ENCODE measurements at places on chromosomes 2 and 18. TPM values are rescaled to one million over a fixed set of nuclear protein-coding genes. Genes with fewer than 3 reads are reported as not detected.

DNA sequence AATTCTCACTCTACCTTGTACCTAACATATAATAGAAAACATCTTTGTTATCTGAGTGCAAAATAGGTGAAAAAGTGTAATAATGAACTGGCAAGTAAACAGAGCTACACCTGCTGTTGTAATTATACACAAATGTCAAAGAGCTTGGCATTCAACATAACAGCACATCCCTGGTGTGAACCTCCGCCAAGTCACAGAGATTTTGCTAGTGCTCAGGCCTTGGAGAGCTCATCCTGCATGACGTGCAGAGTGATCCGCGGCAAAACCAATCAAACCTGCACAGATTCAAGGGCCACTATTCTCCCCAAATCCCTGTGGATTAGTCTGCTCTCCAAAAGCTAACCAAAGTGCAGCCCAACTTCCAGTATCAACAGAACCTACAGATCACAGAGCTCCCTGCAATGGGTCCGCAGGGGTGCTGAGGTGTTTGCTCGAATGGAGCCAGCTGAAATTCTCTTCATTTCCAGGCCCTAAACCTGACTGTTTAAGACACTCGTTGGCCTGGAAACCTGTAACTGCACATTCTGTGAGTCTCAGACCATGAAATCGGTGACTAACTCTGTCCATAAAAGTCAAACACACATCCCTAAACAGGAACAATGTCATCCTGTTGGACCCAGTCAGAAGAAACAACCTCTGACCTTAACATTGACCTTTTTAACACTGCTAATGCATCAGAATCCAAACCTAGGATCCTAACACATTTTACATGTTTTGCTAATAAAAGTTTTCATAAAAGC, 111.8 kb downstream of the EPB41L3 start:
- no peak for DNase-seq

GRCh38 chr2:158539176-158540005, 82.6 kb downstream of the PKP4 start:
- DNase-seq: no peak

Gene XIRP2
- total RNA-seq: not detected

Gene FHOD3
- 13.0 TPM for total RNA-seq

- DNase-seq: no peak
Measured at GRCh38 chr2:229660391-229660790, 54.0 kb downstream of the DNER start.

DNA sequence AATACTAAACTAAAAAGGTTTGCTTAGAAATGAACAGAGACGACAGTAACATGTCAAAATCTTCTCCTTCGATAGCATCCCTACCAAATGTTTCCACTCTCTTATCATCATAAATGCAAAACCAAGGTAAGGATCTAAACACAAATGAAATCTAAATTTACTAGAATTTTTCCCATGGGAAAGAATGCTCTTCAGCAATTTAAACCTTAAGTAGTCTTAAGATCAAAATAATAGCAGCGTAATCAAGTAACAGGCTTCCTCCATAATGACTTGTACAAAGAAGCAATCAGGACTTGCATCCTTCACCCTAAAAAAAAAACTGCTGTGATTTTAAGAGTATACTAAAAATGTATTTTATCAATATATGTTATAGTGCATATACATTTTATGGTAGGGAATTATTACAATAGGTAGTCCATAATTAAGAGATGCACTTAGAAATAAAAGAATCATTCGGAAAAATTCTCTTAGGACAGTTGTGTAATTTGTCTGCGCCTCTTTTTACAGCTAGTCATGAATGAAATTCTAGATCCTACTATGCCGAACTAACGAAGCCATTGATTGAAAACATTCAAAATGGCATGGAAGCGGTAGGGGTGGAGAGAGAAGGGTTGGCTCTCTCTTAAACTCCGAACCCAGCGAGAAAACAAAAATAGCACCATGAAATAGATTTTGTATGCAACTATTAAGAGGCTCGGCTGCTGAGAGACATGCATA, 1.3 kb downstream of the PGAP1 start:
- DNase-seq: peak; percentile 22

GRCh38 chr2:37337620-37338280, 6.7 kb upstream of the QPCT start:
- no peak for DNase-seq

Gene GAL3ST2
- 0.36 TPM for total RNA-seq

DNA sequence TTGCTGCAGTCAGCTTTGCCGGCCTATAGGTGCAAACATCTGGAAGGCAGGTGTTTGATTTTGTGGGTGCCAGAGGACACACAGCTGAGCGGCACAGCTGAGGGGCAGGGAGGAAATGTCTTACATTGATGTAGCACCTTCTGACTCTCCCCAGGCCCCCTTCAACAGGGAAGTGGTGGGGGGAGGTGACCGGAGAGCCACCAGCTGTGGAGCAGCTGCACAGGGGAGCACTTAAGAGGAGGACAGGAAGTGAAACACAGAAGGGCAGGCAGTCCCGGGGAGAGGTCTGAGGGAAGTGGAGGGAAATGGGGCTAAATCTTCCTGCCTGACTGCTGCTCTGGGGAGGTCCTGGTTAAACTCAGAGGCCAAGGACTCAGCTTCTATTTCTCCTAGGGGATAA, 409.1 kb downstream of the TNS1 start:
- no peak for DNase-seq

Gene ESPNL
- total RNA-seq: 9.8 TPM

DNA sequence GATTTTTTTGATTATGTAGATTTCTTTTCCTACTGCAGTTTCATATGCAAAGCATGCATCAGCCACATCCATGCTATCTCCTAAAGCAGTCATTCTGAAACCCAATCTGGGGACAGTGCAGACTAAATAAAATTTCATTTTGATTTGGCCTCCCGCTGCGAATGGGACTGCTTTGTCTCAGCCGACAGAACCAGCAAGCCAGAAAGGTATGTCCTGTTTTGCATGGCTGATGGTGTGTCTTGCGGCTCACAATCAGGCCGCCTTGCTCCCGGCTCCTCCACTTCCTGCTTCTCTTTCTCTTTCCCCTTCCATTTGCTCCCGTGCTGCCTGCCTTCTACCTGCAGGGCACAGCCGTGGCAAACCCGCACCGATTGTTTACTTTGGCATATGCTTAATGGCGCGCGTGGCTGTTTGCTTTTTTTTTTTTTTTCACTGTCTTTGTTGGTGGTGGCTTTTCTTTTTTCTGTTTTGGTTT, 419.6 kb upstream of the POU3F3 start:
- no peak for DNase-seq

GRCh38 chr2:27082773-27083409, 3.7 kb upstream of the KHK start:
- DNase-seq: no peak

GRCh38 chr2:27095745-27096651, 9.4 kb downstream of the KHK start:
- peak; percentile 99 for DNase-seq

Gene CCDC150
- total RNA-seq: 8.5 TPM

DNA sequence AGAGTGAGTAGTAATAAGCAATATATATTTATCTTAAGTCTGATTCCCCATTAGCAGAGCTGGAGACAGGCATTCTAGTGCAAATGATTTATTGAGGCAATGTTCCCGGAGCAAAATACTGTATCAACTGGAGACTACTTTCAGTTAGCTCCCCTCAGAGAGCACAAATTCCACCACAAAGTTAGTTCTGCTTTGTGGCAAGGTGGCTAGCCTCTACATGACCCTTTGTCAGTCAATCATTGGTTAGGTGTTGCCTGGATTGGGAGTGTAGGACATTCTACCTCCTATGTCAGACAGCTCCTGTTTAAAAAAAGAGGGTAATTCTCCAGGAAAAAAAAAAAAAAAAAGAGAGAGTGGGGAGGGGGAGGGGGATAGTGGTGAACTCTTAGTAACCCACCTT, 402.2 kb downstream of the NR4A2 start:
- DNase-seq: no peak

- DNase-seq: no peak
Measured at GRCh38 chr2:229416116-229416694, 145.1 kb upstream of the PID1 start.

Gene GREB1
- 1.1 TPM for total RNA-seq

- DNase-seq: no peak
Measured at GRCh38 chr2:176405477-176405876, 136.2 kb downstream of the MTX2 start.

GRCh38 chr2:28652217-28652616, 99.4 kb upstream of the PPP1CB start:
- no peak for DNase-seq

- no peak for DNase-seq
Measured at GRCh38 chr2:14313341-14313740, 319.2 kb upstream of the LRATD1 start.

GRCh38 chr2:28626891-28627421, 124.7 kb upstream of the PPP1CB start:
- no peak for DNase-seq

DNA sequence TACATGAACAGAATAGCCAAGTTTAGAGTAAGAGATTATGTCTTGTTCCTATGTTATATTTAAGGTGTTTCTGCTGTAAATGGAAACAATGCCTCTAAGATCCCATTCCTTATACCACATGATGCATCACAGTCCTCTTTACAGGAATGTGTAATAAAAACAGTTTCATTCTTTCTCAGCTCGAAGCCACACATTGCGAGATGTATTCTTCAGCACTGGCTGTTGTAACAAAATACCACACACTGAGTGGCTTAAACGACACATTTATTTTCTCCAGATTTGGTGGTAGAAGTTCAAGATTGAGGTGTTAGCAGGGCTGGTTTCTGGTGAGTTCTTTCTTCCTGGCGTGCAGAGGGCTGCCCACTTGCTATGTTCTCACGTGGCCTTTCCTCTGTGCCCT, 246.2 kb downstream of the SOCS6 start:
- no peak for DNase-seq

DNA sequence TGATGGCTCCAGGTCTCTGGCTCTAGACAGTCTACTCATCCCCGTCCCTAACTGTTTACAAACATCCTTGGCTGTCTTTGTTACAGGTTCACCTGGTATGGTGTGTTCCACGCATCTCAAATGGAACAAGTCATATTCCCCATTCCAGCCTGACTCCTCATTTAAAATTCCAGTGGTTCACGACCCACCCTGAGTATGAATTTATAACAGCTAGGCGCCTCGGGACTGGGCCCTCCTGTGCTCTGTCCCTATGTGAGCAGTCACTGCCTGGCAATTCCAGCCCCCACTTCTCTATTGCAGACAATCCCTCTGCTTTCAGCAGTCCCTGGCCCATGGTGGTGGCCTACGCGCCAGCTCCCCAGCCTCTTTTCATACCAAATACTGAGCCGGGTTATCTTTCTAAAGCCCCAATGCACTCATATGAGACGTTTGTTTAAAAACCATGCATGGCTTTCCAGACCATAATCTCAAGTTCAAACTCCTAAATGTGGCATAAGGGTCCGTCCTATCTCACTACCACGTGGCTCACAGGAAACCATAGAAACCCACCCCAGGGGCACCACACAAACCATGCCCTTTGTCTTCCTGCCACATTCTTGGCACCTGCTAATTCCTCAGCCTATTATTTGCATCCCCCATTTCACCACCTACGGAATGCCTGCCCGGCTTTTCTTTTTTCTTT, 1.6 kb downstream of the SERPINB8 start:
- DNase-seq: no peak

DNA sequence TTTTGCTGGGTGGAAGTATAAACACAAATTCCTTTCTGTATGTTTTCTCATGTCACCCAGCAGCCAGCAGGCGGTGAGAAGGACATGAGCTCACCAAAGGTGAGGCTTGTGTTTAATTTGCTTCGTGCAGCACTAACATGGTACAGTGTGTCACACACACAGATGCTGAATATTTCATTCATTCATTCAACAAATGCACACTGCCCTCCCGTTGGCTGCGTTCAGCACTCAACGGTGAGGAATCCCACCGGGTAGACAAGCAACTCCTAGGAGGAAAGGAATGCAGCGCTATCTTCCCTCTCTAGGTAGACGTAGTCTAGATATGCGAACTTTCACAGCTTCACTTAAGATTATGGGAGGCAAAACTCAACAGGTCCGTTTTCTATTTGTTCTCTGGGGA, 85.1 kb downstream of the LONRF2 start:
- DNase-seq: no peak

GRCh38 chr2:30323499-30323898, 92.2 kb downstream of the LBH start:
- DNase-seq: no peak

DNA sequence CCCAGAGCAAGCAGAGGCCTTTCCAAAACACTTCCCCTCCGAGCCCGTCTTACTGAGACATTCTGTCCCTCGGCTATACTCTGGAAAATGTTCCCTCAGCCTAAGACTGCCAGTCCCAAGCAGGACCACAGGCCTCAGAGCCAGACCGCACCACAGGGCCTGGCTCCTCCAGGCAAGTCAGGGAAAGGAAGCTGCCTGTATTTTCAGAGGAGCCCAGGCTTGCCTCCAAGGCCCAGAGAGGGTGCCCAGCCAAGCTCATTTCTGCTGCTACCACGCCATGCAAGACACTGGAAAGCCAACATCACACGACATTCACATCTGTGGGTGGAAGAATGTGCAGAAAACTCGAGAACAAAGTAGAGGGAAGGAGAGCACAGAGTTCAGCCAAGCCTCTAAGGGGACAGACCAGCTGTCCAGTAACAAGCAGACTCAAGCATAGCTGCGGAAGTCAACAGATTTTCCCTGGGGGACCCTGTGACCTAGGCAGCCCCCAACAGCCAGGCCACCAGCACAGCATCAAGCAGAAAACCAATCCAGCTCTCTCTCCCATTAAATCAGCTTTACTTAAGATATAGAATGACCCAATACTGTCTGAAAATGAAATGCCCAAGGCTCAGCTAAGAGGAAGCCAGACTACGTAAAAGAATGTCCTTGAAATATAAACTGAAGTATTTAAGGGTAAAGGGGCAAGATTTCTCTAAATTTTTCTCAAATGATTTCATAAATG, 123.9 kb downstream of the ZFP36L2 start:
- DNase-seq: peak; percentile 85

Gene PIGN
- total RNA-seq: 44.2 TPM

DNA sequence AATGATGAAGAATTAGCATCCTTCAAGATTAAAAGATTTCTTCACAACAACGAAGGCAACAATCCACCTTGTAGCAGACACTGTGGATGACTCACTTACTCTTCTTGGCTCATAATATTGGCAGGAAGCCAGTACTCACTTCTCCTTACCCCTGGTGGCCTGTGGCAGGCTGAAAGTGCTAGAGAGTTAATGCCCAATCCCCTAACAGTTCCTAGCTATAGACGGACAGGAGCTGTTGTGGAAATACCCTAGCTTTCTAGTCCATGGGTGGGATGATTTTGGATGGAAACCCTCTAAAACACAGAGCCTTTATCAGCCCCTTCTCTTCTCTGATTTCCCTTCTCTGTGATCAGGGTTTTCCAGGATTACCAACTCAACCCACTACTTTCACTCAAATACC, 128.6 kb upstream of the NYAP2 start:
- peak; percentile 21 for DNase-seq

DNA sequence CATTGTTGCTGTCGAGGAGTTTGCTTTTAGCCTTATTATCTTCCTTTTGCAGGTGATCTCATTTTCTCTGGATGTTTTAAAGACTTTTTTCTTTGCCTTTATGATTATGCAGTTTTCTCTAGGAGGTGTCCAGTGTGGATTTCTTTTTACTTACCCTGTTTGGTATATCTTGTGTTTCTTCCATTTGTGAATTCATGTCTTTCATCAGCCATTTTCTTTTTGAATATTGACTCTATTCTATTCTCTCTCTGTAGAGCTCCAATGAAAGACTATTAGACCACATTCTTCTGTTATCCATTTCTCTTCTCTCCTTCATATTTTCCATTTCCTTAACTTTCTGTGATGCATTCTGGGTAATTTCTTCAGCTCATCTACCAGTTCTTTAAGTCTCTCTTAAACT, 34.4 kb downstream of the CDK15 start:
- no peak for DNase-seq

Gene FLACC1
- 1.5 TPM for total RNA-seq

Gene NYAP2
- total RNA-seq: under 0.01 TPM

GRCh38 chr2:168180483-168180882, 66.9 kb downstream of the STK39 start:
- DNase-seq: no peak

Measured in osteoblast (primary cell).